Stimulated activated CD8-positive, alpha-beta memory T cell treated with anti-CD3 and anti-CD28 coated beads, Interleukin-4, amount 100 ng/mL, for 4 hours (primary cell): ENCODE measurements at places on chromosomes 13 and 19.
A peak's percentile ranks its signal among the peaks of the same experiment; 100 is the strongest.

DNA sequence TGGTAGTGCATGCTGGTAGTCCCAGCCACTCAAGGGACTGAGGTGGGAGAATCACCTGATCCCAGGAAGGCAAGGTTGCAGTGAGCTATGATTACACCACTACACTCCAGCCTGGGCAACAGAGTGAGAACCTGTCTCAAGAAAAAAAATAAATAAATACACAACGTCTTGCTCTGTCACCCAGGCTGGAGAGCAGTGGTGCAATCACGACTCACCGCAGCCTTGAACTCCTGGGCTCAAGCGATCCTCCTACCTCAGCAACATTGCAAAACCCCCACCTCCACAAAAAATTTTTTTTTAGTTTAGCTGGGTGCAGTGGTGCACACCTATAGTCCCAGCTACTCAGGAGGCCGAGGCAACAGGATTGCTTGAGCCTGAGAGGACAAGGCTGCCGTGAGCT, 8.8 kb downstream of the TPM4 start:
- DNase-seq, result no peak

DNA sequence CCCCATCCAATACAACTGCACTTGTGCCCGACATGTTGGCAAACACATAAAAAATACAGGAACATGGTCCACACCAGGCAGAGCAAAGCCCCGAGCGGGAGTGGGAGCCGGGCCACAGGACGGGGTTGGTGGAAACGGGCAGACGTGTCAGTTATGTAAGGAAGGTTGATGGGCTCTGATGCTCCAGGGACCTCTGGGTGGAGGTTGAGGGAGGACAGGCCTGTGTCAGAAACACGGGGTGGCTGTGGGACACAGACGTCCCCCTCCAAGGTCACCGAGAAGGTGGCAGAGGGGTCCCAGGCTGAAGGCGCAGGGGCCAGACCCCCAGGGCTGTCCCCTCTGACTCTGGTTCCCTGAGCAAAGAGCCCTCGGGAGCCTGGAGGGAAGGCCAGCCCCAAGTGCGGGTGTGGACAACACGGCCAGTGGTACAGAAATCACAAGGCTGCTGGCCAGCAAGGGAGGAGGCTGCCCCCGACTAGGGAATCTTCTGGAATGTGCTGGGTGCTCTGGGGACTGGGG, 31.4 kb upstream of the C13orf46 start:
- no peak for DNase-seq

DNA sequence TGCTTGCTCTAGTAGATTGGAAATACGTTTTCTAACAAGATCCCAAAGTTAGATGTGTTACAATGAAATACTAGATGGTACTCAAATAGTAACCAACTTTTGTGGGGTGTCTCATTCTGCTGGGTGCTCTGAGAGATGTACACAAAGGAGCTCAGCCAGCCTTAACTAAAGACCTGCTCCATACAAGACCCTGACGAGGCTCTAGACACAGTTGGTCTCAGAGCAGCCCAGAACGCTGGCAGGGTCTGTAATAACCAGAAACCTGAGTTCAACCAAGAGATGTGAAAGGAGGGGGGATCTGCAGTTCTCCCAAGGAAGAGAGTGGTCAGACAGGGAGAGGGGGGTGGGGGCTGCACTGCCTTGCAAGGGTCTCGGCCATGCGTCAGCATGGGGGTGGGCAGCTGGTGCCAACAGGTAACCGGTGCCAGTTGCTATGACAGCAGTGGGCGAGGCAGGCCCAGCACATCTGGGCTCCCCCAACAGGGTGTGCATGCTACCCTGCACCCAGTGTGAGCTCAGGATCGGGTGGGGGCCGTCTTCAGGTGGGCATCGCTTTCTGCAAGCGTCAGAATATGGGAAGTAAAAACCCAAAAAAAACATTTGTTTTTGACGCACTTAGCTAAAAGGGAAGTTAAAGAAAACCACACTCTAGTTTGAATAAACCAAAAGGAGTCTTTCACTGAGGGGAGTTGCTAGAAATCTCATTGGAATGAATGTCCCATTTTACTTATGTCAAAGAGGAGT, 68.0 kb upstream of the GPR183 start:
- no peak for DNase-seq

DNA sequence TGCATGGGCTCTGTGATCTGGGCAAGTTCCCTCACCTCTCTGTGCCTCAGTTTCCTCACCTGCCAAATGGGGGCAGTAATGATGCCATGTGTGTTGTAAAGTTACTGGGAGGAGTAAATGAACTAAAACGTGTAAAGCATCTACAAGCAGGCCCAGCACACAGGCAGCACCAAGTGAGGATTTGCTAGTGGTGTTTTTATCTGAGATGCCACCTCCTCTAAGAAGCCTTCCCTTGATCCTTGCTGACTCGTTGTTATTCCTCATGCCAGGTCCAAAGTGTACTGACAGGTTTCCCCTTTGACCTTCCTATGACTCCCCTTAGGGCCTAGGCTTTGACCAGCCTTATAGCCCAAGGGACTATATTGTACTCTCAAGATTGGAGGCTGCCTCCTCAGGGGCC, 1.5 kb upstream of the UQCRFS1 start:
- DNase-seq, result no peak

- no peak for DNase-seq
These were observed 622.6 kb upstream of the PCDH20 start for GRCh38 chr13:62038214-62038613.

- DNase-seq, result no peak
These were observed 169.2 kb upstream of the IRS2 start for GRCh38 chr13:109955598-109955997.

DNA sequence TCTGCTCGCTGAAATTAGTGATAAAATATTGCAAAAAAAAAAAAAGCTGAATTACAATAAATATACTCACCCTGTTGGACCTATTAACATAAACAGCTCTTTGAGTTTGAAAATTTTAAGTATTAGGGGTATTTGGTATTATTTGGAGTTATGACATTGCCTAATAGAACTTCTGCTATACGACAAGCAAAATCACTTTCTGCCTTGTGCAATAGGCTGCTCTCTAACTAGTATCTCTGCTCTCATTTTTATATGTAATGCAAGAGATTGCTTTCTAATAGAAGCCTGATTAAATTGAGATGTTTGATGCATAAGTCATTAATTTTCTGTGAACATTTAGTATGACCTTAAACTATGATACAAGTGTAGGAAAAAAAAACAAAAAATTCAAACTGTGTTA, 5.3 kb downstream of the RGS9BP start:
- no peak for DNase-seq

DNA sequence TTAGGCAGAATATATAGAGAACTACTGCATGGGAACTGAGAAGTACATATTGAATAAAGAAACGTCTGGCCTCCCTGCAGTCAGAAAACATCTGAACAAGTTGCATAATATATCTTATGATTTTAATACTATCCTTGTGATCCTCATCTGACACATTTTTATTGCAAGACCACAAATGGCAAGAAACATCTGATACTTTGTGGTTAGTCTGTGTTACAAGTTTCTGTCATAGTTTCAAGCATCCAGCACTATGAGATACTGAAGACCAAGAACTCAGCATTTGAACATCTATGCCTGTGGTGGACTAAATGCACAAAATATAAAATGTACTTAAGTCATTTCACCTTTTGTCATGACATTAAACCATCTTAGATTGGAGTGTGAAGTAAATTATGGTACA, 1175.8 kb upstream of the MIR17HG start:
- no peak for DNase-seq

DNA sequence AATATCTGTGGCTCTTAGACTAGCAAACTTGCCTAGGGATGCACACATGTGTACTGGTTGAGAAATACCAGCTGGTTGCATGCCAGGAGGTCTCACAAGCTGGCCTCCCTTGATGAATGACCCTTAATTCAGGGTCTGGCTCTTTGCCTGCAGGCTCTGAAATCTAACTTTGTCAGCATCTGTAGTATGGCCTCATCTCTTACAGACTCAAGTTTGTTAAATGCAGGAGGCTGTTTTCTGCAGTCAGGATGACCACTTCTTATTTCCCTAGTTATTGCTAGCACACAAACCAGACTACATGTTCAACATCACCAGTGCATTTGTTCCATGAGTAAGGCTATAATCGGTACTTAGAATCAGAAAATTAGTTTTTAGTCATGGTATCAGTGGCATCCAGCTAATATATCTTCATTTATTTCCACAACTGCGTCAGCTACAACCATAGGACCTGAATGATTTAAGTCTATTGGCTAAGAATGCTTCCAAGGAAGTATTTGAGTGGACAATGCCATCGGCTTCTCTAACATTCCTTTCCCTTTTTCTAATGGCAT, 23.3 kb upstream of the POSTN start:
- no peak for DNase-seq

DNA sequence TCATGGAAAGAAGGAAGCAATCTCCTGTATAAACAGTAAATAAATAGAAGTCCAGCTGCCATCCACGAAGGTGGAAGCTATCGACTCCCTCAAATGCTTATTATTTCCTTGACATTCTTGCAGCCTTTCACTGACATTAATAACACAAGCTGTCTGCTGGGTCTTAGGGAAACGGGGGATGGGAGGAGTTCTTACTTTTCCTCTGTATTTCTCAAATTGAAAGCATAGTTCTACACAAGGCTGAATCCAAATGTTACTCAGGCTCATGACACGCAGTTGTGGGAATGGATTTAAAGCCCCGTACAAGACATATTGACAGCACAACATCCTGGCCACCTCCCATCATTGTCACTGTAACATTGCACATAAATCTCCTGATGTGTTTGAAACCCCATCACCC, 4.0 kb downstream of the SERPINE3 start:
- no peak for DNase-seq

- DNase-seq, result no peak
These were observed 63.0 kb upstream of the ZNF536 start for GRCh38 chr19:30309176-30309575.

DNA sequence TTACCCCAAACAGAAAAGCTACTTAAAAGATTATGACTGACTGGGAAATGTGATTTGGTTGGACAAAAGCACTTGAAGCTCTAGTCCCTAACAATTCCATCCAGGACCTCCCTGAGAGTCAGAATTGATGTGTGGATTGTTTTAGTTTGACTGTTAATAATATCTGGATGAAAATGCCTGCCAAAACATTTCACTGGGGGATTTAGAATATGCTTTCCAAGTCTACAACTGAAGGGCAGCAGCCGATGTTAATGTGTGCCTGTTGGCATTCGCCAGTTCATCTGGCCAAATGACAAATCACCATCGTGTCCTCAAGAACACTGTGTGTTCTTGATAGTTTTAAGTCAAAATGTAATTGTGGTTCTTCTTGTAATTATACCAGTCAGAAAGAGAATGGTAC, 76.0 kb upstream of the TSC22D1 start:
- DNase-seq, result no peak

- DNase-seq, result no peak
These were observed 40.3 kb upstream of the ARHGEF7 start for GRCh38 chr13:111074826-111075225.

DNA sequence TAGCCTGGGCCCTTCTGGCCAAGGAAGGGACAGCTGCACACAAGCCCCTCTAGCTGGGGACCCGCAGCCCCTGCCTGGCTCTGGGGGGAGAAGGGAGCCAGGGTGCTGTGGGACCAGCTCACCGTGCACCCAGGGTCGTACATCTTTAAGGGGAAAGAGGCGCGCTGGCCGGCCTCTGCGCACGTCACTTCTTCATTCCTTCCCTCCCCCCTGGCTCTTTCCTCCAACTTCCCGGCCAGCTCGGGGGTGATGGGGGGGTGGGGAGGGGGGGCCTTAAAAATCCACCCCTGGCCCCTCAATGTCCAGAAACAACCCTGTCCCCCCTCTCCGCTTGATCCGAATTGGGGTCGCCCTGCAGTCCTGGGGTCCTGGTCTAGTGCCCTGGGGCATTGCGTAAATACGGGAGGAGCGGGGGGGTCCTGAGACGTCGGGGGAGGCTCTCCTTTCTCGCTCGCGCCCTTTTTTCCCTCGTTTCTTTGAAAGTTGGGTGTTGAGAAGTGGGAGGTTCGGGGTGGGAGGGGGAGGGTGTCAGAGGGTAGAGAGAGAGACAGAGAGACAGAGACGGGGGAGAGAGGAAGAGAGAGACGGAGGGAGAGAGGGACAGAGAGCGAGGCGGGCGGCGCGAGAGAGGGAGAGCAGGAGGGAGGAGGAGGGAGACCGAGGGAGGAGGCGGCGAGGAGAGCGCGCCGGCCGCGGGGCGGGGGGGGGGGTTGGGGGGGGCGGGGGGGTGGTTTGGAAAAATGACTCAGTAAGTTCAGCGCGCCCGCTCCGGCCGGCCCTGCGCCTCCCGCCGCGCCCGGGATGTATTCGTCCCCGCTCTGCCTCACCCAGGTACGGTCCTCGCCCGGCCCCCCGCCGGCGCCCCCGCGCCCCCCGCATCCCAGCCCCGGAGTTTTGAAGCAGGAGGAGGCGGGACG, at the start of gene NFIC:
TSS of gene NFIC (plus strand) at position 748 of the 917 bp plus-strand sequence. CDS start at position 802, 54 bp downstream.
- DNase-seq, result peak; percentile 25

- peak; percentile 54 for DNase-seq
These were observed 14.4 kb downstream of the CAPN12 start for GRCh38 chr19:38729653-38730469.

DNA sequence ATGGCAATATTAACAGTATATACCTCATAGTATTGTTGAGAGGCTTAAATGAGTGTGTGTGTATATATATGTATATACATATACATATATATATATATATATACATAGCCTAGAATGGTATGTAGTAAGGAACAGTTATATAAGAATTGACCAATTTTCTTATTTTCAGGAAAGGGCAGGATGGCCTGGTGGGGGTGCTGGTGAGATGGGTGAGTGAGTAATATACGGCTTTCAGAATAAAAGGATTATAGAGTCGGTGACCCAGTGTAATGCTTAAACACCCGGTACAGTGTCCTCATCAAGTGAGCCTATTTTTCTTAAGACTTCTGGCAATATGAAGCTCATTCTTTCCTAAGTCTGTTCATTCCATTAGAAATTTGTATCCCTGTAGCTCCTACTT, 11.7 kb upstream of the FAM216B start:
- DNase-seq, result no peak

DNA sequence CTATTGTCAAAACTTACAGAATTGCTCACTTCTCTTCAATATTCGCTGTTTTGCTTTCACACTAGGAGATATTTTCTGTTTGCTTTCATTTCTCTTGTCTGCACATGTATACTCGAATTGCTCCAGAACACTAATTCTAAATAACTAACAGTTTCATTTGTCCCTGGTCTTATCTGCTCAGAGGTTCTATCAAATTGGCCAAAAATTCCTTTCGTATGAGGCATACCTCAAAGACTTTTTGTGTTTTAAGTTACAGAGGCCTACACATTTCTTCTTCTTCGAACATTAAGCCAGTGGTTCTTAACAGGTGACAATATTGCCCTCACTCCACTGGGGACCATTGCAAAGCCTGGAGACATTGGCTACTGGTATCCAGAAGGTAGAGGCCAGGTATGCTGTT, 1314.6 kb downstream of the EFNB2 start:
- no peak for DNase-seq

DNA sequence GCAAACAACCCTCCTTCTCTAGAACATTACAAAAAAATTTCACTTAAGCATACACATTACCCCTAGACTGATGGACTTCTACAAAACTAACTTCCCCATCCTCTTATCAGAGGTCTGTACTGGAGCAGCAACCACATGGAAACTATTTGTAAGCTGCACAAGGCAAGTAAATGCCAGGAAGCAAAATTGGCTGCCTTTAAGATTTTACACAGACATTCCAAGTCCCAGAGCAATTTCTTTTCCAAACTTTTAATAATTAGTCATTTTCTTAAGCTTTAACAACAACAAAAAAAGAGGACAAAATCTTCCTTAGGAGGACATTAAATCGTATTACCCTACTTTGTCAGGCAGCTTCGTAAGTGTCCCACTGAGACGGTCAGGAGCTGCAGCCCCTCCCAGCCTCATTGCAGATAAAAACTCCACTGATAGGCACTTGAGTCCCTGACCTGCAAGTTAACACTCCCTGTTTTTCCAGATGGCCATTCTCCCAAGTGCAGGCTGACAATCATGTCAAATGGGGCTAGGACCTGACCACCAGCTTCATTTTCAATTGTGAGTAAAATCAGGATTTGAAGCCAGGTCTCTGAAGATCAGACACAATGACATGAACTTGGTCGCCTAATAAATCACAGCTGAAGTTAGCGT, 680.1 kb downstream of the DIAPH3 start:
- DNase-seq, result no peak
